Endothelial cell (in vitro differentiated cells): ENCODE measurements at places on chromosomes 6 and 20. TPM values are rescaled to one million over a fixed set of nuclear protein-coding genes. Genes with fewer than 3 reads are reported as not detected.

DNA sequence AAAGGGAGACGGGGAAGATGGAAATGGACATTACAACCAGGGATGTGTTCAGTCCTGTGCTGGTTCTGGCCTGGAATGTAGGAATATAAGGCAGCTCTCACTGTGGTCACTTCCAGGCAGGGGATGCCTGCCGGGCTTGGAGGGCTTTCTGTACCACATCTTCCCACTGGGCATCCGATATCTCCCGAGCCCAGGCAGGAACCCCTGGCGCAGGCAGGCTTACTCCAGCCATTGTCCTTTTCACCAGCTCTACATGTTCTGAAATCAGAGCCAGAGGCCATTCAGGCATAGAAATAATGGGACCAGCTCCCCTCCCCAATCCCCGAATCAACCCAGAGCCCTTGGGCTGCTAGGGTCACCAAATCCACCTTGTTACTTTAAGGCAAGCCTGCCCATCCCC, 1.4 kb downstream of the MEA1 start:
- H3K4me1 ChIP-seq = peaks cover 55% of the 10 kb centered on the region
- peak overlapping the region; percentile 46 for H3K27ac ChIP-seq
- peaks cover 50% of the 10 kb centered on the region for H3K36me3 ChIP-seq

- H3K36me3 ChIP-seq = no peaks in the 10 kb centered on the region
- DNase-seq = no peak
- H3K4me3 ChIP-seq = no peak overlapping the region
- H3K27me3 ChIP-seq = peaks cover 1% of the 10 kb centered on the region
- H3K4me1 ChIP-seq = no peaks in the 10 kb centered on the region
Observed at GRCh38 chr6:114718716-114719270, 376.0 kb upstream of the HS3ST5 start.

DNA sequence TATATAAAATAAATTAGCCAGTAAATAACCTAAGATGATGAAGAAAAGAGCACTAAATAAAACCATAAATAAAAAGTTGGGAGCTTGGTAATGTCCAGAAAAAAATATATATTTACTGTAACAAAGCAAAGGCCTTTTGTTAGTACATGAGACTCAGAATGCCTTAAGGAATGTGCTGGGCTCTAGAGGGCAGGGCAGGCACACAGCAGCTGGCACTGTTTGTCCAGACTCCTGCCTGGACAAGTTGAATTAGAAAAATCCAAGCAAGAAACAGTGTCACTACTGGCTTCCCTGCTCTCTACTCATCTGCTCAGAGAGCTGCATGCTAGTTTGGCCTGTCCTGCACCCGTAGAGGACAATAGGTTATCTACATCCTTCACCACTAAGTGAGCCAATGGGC, 8.8 kb downstream of the DEFB129 start:
- H3K4me1 ChIP-seq = no peaks in the 10 kb centered on the region
- H3K4me3 ChIP-seq = no peak overlapping the region
- no peaks in the 10 kb centered on the region for H3K36me3 ChIP-seq
- DNase-seq = no peak

SNAP25 gene
- 0.38 TPM for total RNA-seq

- H3K27me3 ChIP-seq = peaks cover 4% of the 10 kb centered on the region
- H3K36me3 ChIP-seq = no peaks in the 10 kb centered on the region
- peak overlapping the region; percentile 78 for H3K27ac ChIP-seq
- peaks cover 40% of the 10 kb centered on the region for H3K4me1 ChIP-seq
Observed at GRCh38 chr6:40999569-40999968, 39.5 kb downstream of the UNC5CL start.

- H3K27me3 ChIP-seq = peaks cover 4% of the 10 kb centered on the region
- H3K27ac ChIP-seq = no peak overlapping the region
- H3K36me3 ChIP-seq = no peaks in the 10 kb centered on the region
- no peak overlapping the region for H3K4me3 ChIP-seq
- DNase-seq = no peak
Observed at GRCh38 chr6:71476371-71476770, 187.8 kb downstream of the OGFRL1 start.

DNA sequence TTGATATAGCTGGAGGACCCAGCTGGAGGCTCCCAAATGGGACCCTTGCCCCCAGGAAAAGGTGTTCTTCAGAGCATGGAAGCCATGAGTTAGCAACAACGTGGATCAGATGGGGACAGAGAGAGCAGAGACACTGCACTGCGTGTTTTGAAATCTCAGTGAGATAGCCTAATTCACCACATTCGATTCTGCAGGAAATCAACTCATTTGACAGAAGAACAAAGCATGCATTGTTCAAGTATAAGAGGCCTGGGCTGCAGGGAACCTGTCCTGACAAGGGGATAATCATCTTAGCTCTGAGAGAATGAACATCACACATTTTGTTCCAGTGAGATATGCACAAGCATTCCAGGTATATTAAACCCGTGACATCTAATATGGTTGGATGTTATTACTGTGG, 450.2 kb downstream of the CDH26 start:
- H3K4me1 ChIP-seq = no peaks in the 10 kb centered on the region
- H3K27me3 ChIP-seq = peaks cover 5% of the 10 kb centered on the region

- H3K4me1 ChIP-seq = no peaks in the 10 kb centered on the region
Observed at GRCh38 chr20:53215166-53215565, 243.0 kb downstream of the TSHZ2 start.

- no peak overlapping the region for H3K27ac ChIP-seq
- H3K27me3 ChIP-seq = peaks cover 1% of the 10 kb centered on the region
- no peak overlapping the region for H3K4me3 ChIP-seq
- H3K4me1 ChIP-seq = peaks cover 4% of the 10 kb centered on the region
- no peak for DNase-seq
- no peaks in the 10 kb centered on the region for H3K36me3 ChIP-seq
Observed at GRCh38 chr6:7833751-7834070, 76.9 kb downstream of the TXNDC5 start.

GRCh38 chr6:159249128-159249527, 79.9 kb downstream of the FNDC1 start:
- DNase-seq = no peak
- H3K4me1 ChIP-seq = no peaks in the 10 kb centered on the region
- H3K27ac ChIP-seq = no peak overlapping the region

DNA sequence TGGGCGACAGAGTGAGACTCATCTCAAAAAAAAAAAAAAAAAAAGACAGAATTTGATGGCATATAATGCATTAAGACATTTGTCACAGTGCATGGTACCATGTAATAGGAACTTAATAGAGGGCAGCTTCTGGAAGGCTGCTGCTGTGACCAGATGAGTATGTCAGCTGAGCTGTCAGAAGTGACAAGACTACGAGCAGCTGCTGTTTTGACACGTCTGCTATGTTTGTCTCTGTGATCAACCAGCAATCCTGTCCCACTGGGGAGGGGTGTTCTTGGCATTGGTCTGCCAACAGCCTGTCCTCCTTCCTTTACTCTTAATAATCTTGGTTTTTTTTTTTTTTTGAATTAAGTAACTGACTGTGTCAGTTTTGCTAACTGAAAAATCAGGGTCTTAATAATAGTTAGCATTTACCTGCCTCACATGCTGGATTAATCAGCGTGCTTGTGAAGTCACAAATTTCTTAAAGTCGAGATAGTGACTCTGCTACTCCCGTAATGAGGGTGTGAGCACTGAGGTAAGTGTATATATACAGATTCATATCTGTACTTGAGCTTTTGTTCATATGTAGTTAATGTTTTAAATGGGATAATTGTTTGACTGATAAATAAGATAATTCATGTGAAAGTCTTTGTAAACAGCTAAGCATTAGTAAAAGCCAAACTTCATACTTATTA, 152.4 kb downstream of the BMP2 start:
- DNase-seq = no peak
- H3K4me3 ChIP-seq = no peak overlapping the region
- H3K36me3 ChIP-seq = no peaks in the 10 kb centered on the region
- no peaks in the 10 kb centered on the region for H3K4me1 ChIP-seq

- H3K27me3 ChIP-seq = no peaks in the 10 kb centered on the region
- no peaks in the 10 kb centered on the region for H3K36me3 ChIP-seq
- H3K4me1 ChIP-seq = no peaks in the 10 kb centered on the region
- DNase-seq = no peak
- no peak overlapping the region for H3K27ac ChIP-seq
Observed at GRCh38 chr6:136703331-136703865, 88.9 kb downstream of the MAP3K5 start.

DNA sequence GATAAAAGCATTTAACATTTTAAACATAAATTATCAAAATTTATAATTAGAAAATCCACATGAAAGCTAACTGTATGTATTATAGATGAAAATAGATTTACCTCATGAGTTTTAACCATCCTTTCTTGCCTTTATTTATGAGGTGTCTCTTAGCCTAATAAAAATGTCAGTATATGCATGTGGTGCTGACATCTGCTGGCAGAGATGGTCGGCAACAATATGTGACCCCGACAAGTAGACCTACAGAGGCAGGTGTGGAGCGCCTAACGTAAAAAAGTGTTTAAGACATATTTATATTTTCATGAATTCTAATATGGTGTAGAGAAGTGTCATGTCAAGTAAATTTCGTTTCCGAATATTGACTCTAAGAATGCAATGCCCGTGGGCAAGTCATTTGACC, 149.0 kb upstream of the FUT9 start:
- no peaks in the 10 kb centered on the region for H3K4me1 ChIP-seq
- H3K27ac ChIP-seq = no peak overlapping the region
- no peaks in the 10 kb centered on the region for H3K36me3 ChIP-seq
- no peak overlapping the region for H3K4me3 ChIP-seq
- H3K27me3 ChIP-seq = no peaks in the 10 kb centered on the region

DNA sequence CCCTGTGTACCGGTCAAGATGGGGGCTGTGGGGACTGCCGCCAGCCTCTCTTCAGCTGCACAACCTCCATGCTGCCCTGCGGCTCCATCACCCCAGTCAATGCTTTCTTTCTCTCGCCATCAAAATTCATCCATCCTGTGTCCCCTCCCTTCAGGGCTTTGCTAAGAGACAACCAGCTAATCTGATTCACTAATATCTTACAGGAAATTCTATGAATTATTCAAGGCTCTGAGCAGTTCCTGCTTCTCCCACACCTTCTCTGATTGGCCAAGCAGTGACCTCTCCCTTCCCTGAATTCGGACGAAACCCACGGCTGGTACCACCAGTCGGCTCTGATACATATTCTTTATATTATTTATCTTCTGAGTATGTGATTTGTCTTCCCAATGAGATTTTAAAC, 13.8 kb downstream of the ITPR3 start:
- peaks cover 10% of the 10 kb centered on the region for H3K27me3 ChIP-seq
- peak overlapping the region; percentile 66 for H3K4me3 ChIP-seq
- no peak for DNase-seq
- peaks cover 21% of the 10 kb centered on the region for H3K36me3 ChIP-seq

DNA sequence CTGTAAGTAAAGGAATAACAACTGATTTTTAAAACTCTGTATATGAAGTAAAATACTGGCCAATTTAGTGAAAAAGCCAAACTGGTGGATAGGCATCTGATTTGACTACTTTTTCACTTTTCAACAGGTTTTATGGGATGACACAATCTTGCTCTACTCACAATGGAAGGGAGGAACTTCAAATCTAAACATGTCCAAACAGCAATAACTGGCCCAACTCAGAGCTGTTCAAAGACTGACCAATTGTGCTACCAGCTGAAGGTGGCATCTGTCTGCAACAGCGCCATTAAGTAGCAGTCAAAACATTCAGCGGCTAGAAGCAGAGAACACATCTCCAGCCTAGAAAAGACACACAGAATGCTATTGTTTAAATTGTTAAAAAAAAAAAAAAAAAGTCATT, 44.6 kb downstream of the SESN1 start:
- H3K27ac ChIP-seq = no peak overlapping the region
- H3K27me3 ChIP-seq = peaks cover 7% of the 10 kb centered on the region
- H3K4me3 ChIP-seq = no peak overlapping the region

DNA sequence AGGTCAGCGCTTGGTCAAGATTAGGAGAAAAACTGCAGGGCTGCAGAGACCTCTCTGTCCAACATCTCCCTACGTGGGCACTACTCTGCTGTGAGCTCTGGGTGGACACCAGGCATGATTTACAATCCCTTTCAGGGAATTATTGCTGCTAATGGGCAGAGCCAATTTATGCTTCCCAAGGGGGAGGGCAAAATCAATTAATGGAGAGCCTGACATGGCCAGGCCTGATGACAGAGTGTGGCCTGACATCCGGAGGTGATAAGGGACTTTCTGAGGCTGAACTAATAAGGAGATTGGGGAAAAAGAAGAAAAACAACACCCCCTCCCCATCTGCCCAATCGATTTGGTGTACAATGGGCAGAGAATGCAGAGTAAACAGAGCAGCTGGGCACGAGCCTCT, 5.0 kb upstream of the KCNK16 start:
- DNase-seq = no peak
- H3K27ac ChIP-seq = no peak overlapping the region
- peaks cover 13% of the 10 kb centered on the region for H3K36me3 ChIP-seq
- H3K4me3 ChIP-seq = peak overlapping the region; percentile 37
- peaks cover 6% of the 10 kb centered on the region for H3K27me3 ChIP-seq
- H3K4me1 ChIP-seq = peaks cover 29% of the 10 kb centered on the region

UNC5CL gene
- total RNA-seq = 0.59 TPM

GRCh38 chr6:39370390-39370789, 47.9 kb upstream of the KCNK16 start:
- peaks cover 5% of the 10 kb centered on the region for H3K27me3 ChIP-seq
- peaks cover 4% of the 10 kb centered on the region for H3K36me3 ChIP-seq
- DNase-seq = no peak
- H3K4me1 ChIP-seq = no peaks in the 10 kb centered on the region

DNA sequence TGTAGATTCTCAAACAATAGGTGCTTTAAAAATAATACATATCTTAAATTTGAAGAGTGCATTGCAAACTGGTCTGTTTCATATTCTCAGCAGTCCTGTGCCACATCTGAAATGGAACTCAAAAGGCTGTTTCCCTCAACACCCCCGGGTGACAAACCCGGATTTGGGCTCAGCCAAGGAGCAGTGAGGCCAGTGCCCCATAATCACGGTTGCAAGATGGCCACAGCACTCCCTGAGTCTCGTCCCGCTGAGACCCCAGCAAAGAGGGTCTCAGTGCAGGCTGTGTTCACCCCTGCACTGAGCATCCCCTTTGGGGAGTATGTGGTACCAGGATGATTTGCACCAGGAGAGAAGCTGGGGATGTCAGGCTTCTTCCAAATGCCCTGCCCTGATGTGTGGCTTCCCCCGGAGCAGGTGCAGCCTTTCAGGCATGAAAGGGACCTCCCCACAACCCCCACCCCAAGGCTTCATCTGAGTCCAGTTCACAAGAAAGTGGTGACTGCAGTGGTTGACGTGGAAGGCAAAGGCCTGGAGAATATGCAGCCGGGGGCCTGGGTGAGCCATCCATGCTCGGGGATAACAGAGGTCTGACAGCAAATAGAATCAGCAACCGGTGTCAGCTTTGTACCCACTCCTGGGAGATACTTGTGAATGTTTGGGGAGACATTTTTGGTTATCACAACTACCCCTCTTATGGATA, 202.9 kb downstream of the SYNDIG1 start:
- no peak overlapping the region for H3K27ac ChIP-seq
- DNase-seq = no peak
- peaks cover 13% of the 10 kb centered on the region for H3K27me3 ChIP-seq
- H3K36me3 ChIP-seq = no peaks in the 10 kb centered on the region
- no peaks in the 10 kb centered on the region for H3K4me1 ChIP-seq
- H3K4me3 ChIP-seq = no peak overlapping the region

- H3K4me3 ChIP-seq = no peak overlapping the region
- DNase-seq = no peak
- H3K27me3 ChIP-seq = peaks cover 4% of the 10 kb centered on the region
- peaks cover 4% of the 10 kb centered on the region for H3K36me3 ChIP-seq
Observed at GRCh38 chr20:59806578-59806975, 126.9 kb downstream of the SYCP2 start.
